ENCODE measurements at places on chromosomes 7 and 10. TPM values are rescaled to one million over a fixed set of nuclear protein-coding genes. Genes with fewer than 3 reads are reported as not detected.

PDE6C gene
- not detected for total RNA-seq

DNA sequence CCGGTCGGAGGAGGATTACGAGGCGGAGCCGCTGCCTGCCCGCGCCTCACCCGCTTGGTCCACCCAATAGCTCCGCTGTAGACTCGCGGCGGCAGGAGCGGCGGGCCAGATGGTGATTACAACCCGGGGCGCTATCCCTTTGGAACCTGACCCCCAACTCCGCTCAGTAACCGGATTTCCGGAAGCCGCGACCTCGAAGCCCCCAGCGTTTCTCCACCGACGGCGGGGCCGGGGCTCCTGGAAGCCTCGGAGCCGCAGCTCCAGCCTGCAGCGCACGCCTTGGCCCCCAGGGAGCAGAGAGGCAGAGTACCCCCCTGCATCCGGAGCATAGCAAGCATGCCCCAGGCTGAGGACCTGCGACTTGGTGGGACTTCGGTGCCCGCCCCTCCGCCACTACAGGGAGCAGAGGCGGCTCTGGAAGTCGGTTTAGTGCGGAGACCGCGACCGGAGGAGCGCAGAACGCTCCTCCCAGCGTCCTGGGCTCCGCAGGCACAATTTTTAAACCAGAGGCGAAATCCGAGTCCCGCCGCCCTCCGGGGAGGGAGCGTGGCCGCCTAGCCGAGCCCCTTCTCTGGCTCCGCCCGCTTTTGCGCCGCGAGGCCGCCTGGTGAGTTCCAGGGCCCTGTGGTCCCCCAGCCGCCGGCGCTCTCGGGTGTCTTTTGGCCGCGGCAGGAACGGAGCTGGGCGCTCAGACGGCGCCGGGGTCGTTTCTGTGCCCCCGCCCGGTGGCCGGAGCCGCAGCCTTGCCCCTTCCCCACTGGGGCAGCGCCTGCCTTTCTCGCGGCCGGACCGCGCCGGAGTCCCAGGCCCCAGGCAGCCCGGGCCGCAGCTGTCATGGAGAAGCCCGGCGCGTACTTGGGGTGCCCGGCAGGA lies 28.2 kb upstream of the BMS1 start:
- DNase-seq: peak; percentile 70

DNA sequence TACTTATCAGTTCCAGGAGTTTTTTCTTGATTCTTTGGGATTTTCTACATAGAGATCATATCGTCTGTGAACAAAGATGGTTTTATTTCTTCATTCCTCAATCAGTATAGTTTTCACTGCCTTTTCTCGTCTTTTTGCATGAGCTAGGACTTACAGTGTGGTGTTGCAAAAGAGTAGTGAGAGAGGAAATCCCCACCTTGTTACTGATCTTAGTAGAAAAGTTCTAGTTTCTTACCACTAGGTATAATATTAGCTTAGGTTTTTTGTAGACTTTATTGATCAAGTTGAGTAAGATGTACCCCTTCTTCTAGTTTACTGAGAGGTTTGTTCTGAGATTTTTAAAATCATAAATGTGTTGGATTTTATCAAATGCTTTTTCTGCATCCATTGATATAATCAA lies 123.3 kb downstream of the TMEM26 start:
- no peak for DNase-seq

GRCh38 chr10:44235363-44235762 lies 149.5 kb downstream of the CXCL12 start:
- no peak for DNase-seq

- no peak for DNase-seq
Observed at GRCh38 chr10:129277841-129278240, 189.2 kb upstream of the MGMT start.

Data from suprapubic skin (tissue), 4 donors.